AG10803 (cell line): ENCODE measurements at places on chromosomes 7 and 10.

DNA sequence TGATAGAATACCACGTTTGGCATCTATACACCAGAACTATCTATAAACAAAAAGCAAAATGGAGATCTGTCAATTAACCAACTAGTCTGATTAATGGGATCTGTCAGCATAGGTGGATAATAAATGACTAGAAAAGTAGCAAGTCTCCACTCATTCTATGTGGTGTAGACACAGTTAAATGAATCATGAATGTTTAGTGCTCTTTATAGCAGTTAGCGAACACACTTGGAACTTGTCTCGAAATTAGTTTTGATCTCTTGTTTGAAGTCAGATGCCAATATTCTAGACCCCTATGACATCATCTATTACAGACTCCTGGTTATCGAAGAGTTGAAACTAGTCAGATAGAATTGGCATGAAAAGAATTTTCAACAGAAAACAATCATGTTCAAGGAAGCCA, 259.7 kb downstream of the AHR start:
- DNase-seq, result no peak

GRCh38 chr10:15084502-15084922, 4.1 kb downstream of the ACBD7 start:
- DNase-seq, result peak; percentile 92

DNA sequence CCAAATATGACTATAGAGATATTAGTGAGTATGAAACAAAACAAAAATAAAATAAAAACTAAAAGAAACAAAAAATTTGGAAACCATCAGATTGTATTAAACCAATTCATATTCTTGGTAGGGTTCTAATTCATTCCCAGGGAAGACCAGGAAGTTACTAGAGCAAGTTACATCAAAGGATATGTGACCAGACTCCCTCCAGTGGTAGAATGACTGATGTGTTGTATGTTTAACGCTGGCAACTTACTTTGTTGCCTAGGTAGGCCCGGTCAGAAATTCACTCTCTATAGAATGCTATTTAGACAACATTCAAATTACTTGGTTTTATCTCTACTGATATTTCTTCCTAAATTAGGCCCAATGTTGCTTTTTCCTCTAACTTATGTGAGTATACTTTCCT, 5.2 kb downstream of the PHYHIPL start:
- DNase-seq, result peak; percentile 70

DNA sequence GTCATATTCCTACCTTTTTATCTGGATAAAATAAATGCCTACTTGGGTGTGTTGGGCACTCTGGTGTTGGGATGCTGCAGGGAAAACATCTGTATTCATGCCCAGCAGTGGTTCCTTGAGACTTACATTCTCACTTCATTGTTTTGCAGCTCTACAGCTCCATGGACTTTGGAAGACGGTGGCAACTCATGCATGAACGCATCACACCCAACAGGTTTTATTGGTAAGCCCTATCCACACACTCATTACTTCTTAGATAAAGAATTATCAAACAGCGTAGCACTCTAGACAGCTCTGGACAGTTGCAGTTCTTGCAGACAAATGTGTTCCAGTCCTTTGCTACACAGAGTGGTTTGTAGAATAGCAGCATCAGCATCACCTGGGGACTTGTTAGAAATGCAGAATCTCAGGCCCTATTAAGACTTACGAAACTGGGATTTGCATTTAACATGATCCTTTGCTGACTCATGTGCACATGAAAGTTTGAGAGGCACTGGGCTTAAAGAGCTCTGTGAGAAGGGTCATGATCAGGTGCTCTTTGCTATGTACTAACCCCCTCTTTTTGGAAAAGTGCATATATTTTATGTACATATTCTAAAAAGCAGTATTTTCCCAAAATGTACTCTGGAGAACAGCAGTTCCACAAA, 401.9 kb downstream of the SORCS3 start:
- DNase-seq, result no peak

- DNase-seq, result peak; percentile 85
Observed at GRCh38 chr10:26555719-26556368, 117.7 kb downstream of the APBB1IP start.

DNA sequence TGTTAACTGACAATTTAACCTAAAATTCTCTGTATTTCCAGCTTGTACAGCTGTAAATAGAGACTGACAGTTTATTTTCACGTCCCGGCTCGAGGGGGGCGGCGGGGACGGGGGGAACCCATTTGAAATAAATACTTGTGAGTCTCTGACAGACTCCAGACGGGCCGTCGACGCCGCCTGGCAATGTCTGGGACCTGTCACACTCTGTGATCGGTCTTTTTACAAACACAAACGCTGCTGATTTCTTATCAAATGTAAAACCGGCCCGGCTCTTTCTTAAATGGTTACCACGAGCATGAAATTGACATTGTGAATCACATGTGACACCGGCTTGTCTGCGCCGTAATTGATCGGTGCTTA, 57.0 kb downstream of the UNCX start:
- DNase-seq, result no peak

- no peak for DNase-seq
Observed at GRCh38 chr10:111493024-111493625, 416.3 kb downstream of the ADRA2A start.

DNA sequence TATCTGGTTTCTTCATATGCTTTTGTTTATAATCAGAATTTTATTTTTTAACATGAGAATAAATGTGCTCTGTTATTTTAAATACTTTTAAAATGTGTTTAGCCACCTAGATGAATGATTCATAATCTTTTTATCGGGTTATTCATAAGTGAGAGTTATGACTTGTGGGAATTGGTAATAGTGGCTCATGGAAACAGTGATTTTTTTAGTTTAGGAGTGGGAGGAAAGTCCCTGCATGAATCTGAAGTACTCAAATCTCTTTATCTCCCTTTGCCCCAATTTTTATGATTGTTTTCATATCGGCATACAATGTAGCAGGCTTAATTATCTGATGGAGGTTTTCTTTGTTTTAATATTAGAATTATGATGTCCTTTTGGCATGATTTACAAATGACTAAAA, 42.9 kb downstream of the TAX1BP1 start:
- DNase-seq, result no peak

DNA sequence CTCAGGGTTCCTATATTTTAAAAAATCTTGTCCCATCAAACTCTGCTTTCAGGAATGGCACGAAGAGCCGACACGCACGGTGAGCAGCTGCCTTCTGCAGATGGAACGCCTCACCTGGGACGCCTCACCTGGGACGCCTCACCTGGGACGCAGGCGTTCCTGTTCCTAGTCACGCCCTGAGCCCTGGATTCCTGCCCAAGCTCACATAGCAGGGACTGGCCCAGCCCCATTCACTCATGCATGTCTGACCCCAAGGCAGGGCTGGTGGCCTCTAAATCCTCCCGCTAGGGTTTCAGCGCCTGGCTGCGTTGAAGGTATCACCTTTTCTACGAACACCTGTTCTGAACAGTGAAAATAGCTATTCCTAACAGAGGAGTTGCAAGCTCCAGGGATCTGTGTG, 49.8 kb downstream of the CARD11 start:
- DNase-seq, result no peak

GRCh38 chr7:98555403-98555802, 61.7 kb upstream of the NPTX2 start:
- no peak for DNase-seq

- no peak for DNase-seq
Observed at GRCh38 chr10:35638101-35638500, 4.0 kb downstream of the FZD8 start.

- no peak for DNase-seq
Observed at GRCh38 chr10:88660598-88660884, 3.7 kb upstream of the LIPF start.

DNA sequence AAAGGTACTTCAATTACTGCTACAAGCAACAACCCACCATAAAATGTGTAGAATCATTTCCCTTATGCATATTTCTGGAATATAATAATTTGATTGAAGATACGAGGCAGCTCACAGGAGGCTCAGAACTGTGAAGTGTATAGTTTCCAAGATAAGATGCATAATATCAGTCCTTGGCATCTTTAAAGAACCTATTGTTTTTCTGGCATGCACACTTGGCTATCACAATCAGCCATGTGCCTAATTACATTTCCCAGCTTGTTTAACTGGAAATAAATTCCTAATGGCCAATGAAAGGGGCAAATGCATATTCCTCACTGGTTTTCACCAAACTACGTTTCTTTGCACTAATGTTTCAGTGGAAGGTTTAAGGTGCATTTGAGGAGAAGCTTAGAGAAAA, 83.4 kb upstream of the LRRC18 start:
- no peak for DNase-seq

DNA sequence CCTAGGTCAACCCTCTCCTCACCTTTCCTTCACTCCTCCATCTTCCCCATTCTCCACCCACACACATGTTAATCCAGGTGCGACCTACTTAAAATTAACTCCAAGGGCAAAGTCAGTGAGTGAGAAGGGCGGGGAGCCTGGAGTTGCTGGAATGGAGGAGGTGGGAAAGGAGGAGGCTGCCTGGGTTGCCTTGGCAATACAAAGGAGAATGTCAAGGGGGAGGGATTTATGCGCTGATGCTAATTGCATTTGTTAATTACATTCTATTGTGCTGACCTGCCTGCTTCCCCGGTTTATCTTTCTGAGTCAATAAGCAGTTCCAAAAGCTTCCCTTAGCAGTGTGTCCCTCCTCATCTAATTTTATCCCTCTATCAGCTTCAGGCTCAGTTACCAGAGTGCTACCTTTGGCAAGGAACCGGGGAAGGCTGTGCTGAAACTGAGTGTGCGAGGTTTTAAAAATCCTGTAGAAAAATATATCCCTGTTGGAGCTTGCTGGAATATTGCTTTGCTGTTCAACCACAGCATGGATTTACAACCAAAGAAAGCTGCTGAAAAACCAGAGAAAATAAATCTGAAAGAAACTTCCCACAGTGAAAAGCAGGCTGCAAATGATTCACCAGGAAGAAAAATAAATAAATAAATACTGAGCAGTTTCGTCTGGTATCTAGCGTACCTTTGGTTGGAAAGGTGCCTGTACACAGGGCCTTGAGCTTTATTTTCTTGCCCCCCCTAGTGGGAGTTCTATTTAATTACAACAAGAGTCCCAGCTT, 113.2 kb upstream of the DGKB start:
- peak; percentile 66 for DNase-seq

- DNase-seq, result peak; percentile 53
Observed at GRCh38 chr7:5528071-5528814, 104.6 kb upstream of the TNRC18 start.

GRCh38 chr7:20307119-20307518, 23.6 kb upstream of the ITGB8 start:
- DNase-seq, result peak; percentile 54

- DNase-seq, result no peak
Observed at GRCh38 chr10:97078261-97078937, 107.4 kb downstream of the SLIT1 start.

DNA sequence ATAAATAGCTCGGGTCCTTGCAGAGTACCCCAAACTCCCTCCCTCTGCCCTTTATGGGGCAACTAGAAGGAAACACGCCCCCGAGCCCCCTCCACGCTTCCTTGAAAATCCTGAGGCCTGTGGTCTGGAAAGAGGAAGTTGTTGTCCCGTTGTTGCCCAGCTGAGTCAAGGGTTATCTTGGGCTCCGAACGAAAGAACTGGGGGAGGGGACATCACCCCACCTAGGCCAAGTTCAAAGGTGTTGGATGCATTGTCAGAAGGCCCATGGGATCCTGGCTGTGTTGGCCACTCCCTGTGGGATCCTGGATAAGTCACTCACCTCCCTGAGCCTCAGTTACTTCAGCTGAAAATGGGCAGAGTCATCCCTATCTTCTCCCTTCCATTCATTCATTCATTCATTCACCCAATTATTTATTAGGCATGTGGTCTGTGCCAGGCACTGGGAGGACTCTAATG, at the start of gene CCL24:
CCL24 (minus strand) TSS at position 26 of the 456 bp plus-strand sequence. CDS start 91 bp downstream, outside the sequence.
- no peak for DNase-seq

- DNase-seq, result peak; percentile 30
Observed at GRCh38 chr10:57716884-57717283, 550.8 kb downstream of the IPMK start.

DNA sequence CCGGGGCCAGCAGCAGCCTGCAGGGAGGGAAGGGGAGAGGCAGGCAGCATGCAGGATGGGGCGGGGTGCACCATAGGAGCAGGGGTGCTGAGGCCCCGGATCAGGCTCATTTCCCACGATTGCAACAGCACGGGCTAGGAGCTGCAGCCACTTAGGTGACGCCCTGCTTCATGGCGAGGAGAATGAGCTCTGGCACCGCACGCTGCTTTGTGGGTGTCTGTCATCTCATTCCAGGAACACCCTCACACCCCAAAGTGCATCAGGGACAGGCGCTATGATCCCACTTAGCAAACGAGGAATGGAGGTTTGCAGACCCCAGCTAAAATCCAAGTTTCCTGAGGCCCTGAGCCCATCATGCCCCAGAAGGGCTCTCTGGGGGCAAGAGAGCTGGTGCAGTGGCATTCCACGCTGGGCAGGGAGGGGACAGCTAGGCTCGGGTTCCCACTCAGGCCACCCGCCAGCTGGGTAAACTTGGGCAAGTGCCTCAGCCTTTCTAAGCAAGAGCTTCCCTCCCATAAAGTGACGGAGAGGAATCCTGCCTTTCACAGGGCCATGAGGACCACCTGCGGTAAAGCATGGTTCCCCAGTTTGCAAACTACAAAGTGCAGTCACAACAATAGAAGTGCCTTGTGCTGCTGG, 9.3 kb downstream of the KCNH2 start:
- DNase-seq, result peak; percentile 25

GRCh38 chr10:48564466-48565160, 40.3 kb downstream of the ARHGAP22 start:
- no peak for DNase-seq

- DNase-seq, result peak; percentile 9
Observed at GRCh38 chr10:100728928-100729861, 16.2 kb upstream of the PAX2 start.

DNA sequence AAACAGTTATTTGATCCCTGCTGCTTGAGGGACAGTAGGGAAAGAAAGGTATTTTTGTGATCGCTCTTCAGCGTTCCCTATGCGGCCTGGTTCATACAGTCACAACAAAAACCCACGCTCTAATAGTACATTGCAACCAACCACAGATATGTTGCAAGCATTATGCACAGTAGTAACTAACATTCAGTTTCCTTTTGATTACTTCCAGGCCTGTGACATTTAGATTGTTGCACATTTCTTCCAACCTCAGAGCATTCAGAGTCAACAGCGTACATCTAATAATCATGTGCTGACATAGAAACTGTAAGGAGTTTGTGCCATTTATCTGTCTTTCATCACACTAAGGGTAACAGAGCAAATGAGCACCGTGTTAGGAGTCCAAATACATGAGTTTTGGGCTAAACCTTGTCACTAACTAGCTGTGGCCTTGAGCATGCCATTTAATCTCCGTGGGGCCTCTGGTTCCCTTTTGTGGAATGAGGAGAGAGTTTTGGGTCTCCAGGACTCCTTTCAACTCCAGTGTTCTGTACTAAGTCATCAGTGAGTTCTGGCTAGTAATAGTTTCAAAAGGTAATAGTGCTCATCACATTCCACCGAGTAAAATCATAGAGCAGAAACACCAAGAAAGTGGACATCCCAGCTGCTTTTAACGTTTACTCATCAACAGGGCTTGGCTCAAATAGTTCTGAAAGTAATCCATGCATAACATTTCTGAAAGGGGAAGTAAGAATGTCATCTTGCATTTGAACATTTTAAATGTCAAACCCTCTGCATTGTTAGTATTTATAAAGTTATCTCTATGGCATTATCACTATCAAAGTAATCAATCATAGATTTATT, 99.0 kb upstream of the FZD1 start:
- peak; percentile 90 for DNase-seq

- peak; percentile 92 for DNase-seq
Observed at GRCh38 chr10:50990568-50991455, 83.5 kb upstream of the PRKG1 start.

GRCh38 chr10:116286626-116287200, 13.7 kb upstream of the GFRA1 start:
- DNase-seq, result no peak

- DNase-seq, result peak; percentile 77
Observed at GRCh38 chr7:140316165-140316661, 82.1 kb downstream of the SLC37A3 start.
